Stimulated activated CD4-positive, alpha-beta T cell treated with anti-CD3 and anti-CD28 coated beads, TNF-alpha, amount 100 ng/mL, for 48 hours (primary cell): ENCODE measurements at places on chromosomes 13 and 19.

DNA sequence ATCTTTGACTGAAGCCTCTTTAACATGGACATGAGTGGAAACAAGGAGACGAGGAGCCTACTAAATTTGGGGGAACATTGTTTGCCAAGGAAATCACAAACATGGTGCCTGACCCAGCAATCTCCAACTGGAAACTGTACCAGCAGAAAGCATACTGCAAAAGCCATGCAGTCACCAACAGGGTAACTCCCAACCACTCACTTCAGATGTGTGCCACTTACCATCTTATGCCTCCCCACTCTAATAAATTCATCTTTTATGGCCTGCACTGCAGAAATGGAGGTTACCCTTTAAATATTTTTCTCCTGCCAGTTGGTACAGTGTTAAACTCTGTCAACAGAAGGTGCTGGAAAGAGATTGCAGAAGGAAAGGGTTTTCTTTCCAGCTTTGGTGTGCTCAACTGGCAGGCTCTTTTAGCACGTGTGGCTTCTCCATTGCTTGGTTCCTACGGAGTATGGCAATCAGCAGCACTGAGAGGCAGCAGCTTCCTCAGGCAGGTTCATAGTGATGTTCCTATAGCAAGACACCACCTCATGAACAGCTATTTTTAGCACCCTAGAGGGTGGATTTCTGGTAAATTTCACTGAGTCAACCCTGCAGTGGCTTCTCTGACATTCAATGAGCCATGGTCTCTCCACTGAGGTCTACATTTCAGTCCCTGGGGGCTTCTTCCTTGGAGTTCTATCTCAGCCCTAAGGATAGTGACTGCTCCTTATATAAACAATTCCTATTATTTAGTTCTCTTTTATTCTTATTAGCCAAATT, 21.4 kb downstream of the MIR17HG start:
- DNase-seq = no peak

- no peak for DNase-seq
Measured at GRCh38 chr13:53545340-53545941, 516.8 kb downstream of the OLFM4 start.

- no peak for DNase-seq
Measured at GRCh38 chr13:102846261-102847015, 606 bp downstream of the ERCC5 start.

DNA sequence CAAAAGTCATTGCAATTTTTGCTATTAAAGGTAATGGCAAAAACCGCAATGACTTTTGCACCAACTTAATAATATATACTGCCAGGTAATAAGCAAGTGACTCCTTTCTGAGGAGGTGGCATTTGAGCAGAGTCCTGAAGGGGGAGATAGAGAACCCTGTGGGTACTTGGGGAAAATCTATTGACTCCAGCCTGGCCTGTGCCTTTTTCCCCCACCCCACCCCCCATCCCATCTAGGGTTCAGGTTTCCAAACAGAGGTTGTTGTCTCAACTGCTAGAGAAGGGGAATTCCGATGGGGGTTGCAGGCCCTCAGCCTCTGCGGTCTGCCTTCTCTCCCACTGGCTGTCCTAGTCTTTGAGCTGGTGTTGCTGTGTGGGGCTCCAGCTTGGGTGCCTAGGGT, 11.5 kb downstream of the S1PR2 start:
- DNase-seq = no peak

DNA sequence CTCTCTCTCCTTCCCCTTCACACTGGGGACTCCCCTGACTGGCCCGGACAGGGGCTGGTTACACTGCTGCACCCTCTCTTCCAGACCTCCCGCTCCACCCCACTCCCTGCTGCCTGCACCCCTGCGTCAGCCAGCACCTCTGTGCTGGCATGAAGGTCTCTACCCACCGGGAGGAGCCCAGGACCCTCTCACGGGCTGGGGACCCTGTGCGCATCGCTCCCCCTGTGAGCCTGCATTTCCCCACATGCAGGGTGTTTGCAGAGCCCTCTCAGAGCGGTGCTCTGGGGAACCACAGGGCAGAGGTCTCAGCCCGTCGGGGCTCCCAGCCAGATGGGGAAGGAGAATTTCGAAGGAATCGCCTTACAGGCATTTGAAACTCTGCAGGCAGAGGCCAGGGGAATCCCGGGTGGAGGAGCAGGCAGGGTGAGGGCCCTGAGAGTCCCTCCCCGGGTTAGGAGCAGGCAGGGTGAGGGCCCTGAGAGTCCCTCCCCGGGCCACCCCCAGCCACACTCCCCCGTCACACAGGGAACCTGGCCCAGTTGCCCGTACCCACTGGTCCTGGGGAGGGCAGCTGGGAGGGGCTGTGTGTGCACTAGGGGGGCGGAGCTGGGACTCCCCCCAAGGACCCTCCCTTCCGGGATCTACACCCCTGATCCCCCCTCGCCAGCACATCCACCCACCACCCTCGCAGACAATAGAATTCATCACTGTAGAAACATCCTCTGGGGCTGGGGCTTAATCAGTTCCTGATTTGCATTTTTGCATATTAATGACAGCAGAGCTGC, 16.3 kb upstream of the TCF3 start:
- DNase-seq = no peak

DNA sequence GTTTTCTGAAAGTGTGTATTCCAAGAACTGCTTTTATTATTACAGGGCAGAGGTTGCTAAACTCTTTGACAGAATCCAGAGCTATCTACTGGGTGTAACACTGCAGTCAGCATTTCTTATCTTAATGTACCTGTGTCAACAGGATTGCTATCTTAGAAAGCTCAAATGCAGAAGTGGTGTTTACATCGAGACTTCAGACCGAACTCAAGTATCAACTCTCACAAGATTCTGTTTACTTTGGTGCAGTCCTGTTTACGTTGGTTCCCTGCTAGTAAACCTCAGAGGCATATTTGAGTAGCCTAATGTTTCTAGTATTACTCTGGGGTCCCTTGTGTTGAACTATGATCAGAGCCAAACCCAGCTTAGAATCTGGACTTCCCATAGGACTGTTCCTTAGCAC, 20.5 kb downstream of the SLC15A1 start:
- DNase-seq = no peak

GRCh38 chr13:110431425-110432294, 124.6 kb downstream of the COL4A2 start:
- DNase-seq = no peak

DNA sequence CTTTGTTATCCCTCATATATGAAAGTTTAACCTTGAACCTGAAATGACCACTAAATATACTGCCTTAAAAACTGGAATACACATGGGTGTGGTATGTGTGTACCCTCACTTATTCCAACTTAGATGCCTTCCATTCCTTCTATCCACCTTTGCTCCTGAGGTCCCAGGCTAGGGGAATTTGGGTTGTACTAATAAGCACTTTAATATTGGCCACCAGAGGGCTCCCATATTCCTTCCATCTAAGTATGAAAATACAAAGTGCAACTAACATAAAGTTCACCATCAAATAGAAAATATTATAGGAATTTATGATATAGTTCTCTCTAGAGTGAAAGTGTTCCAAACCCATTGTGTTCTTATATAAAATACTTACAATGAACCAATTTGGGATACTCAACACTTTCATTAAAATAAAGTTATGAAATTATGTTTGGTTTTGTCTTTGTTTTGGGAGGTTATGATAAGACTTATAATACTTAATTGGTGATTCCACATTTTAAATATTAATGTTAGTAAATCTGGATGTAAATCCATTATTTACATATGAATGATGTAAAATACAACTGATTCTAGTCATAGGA, 62.3 kb downstream of the ITGBL1 start:
- no peak for DNase-seq

GRCh38 chr13:102772042-102772425, 1.6 kb downstream of the TEX30 start:
- DNase-seq = no peak

DNA sequence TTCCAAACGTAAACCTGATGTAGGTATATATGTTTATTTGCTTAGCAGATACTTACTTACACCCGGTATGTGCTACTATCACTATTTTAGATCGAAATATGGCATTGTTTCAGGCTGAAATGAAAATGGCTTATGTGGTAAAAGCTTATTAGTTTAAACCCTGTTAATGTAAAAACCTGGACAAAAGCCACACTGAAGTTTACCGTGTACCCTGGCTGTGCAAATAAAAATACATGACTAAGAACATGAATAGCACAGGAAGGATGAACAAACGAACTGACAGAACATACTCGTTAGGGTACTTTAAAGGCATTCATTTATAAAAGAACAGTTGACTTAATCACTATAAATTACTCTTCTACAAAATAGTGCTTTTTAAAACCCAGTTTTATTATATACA, 6.6 kb downstream of the CLDN10 start:
- no peak for DNase-seq

DNA sequence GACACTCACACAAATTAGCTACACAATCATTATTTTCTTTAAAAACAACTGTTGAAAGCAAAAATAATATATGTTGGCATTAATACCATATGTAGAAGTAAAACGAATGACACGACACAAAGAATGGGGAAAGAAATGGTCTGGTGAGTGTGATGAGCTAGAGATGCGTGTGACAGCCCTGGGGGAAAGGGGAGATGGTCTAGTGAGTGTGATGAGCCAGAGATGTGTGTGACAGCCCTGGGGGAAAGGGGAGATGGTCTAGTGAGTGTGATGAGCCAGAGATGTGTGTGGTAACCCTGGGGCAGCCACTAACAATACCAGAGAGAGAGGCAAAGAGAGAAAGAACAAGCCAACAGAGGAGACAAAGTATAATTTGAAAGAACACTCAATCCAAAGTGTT, 22.3 kb upstream of the LAMP1 start:
- DNase-seq = no peak

- no peak for DNase-seq
Measured at GRCh38 chr13:107480130-107480529, 735.2 kb downstream of the LIG4 start.

- no peak for DNase-seq
Measured at GRCh38 chr19:16530540-16531379, 11.5 kb downstream of the CHERP start.

DNA sequence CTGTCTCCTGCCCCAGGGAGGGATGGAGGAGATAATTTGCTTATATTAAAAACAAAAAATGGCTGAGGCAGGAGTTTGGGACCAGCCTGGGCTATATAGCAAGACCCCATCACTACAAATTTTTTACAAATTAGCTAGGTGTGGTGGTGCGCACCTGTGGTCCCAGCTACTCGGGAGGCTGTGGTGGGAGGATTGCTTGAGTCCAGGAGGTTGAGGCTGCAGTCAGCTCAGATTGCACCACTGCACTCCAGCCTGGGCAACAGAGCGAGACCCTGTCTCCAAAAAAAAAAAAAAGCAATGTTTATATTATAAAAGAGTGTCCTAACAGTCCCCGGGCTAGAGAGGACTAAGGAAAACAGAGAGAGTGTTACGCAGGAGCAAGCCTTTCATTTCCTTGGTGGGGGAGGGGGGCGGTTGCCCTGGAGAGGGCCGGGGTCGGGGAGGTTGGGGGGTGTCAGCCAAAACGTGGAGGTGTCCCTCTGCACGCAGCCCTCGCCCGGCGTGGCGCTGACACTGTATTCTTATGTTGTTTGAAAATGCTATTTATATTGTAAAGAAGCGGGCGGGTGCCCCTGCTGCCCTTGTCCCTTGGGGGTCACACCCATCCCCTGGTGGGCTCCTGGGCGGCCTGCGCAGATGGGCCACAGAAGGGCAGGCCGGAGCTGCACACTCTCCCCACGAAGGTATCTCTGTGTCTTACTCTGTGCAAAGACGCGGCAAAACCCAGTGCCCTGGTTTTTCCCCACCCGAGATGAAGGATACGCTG, 184.0 kb downstream of the KDM4B start:
- no peak for DNase-seq

- DNase-seq = no peak
Measured at GRCh38 chr13:78680115-78680561, 21.2 kb upstream of the OBI1 start.

DNA sequence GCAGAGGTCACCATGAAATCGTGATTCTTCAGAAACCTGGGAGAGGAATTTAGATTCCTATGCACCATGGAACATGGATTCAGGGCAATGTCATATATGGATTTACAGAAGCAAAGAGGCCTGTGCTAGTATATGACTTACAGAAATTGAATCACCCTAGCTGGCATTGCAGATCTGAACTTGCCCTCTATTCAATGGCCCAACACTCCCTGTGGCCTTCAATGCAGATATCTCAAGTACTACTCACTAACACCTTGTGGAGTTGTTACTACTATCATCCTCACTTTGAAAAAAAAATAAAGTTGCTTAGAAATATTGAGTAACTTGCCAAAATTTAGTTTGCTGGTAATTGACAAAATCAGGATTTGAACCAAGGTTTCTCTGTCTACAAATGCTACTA, 305.4 kb upstream of the SLITRK1 start:
- DNase-seq = no peak

- no peak for DNase-seq
Measured at GRCh38 chr13:49895826-49896225, 40.3 kb downstream of the SPRYD7 start.

DNA sequence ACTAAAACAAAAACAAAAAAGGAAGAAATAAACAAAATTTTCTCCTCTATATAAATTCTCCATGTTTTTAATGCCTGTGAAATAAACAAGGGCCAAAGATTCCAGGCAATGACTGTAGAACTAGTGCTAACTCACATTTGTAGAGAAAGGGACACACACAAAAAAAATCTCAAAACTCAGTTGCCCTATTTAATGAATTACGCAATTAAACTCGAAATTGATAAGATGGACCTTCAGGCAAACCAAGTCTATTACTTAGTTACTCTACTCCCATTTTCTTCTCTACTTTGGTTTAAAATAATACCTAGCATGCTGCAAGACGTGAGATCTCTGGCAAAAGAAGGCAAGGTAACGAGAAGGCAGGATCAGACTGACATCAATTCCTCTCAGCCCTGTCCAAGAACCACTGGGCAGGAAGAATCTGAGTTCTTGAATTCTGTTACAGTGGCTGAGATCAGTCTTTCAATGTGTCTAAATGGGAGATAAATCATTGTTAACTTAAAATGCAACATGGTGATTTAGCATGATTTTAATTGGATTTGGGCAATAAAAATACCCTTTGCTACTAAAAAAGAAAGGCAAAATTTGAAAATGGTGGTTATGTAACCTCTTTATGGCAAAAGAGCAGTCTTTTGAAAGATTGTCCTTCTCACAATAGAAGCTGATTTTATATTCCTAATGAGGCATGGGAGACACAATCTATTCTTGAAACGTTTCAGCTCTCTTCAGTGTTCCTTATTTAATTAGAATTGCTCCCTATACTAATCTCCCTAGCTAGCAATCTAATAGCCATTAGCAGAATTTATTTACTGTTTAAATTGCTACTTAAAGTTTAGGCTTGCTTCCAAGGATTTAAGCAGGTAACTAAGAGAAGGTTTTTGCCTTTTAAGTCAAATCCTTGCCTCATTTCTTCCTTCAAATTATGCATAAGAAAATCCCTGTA, 25.9 kb downstream of the SPRY2 start:
- no peak for DNase-seq

DNA sequence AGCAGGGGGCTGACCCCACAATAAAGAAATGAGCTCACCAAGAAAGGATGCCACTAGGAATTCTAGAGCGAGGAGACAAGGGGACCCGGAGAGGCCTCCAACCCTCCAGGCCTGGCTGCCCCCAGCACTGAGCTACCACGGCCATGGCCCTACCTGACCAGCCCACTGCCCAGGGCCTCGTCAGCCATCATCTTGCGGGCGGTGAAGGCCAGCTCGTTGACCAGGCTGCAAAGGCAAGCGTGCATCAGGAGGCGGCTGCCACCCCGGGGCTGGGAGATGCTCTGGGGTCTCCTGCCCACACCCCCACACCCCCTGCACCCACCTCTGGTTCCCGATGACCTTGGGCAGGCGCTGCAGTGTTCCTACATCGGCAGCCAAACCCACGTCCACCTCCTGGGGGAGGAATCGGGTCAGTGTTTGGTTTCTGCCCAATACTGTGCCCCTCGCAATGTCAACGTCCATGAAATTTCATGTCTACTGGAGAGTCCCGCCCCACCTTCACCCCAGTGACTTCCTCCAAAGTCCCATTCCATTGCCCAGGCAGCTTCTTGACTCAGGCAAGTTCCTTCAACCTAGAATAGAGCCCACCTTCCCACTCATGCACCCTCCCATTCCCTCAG, 3.5 kb upstream of the LGALS4 start:
- no peak for DNase-seq
